ENCODE measurements at places on chromosomes 13 and 19.

DNA sequence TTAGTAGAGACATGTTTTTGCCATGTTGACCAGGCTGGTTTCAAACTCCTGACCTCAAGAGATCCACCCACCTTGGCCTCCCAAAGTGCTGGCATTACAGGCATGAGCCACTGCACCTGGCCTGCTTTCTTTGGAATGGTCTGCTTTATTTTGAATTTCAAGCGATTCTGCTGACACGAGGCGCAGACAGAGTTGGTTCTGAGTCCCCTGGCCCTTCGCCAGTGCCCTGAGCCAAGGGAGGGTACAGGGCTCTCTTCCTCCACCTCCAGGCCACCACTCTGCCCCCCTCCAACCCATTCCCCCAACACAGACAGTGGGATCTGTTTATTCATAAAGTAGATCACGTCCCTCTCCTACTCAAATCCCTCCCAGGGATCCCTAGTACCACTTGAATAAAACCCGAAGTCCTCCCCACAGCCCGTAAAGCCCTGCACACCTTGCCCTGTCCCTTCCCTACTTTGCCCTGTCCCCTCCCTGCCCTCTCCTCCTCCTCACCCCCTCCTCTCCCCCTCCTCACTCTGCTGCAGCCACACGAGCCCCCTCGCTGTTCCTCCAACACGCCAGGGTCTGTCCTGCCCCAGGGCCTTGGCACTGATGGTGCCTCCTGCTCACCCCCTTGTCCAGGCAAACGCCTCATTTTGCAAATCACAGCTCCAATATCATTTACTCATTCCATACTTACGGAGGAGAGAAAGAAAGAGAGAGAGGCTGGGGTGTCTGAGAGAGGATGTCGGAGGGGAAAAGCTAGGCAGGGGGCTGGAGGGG is 22.4 kb downstream of the ZNRF4 start:
- no peak for DNase-seq

DNA sequence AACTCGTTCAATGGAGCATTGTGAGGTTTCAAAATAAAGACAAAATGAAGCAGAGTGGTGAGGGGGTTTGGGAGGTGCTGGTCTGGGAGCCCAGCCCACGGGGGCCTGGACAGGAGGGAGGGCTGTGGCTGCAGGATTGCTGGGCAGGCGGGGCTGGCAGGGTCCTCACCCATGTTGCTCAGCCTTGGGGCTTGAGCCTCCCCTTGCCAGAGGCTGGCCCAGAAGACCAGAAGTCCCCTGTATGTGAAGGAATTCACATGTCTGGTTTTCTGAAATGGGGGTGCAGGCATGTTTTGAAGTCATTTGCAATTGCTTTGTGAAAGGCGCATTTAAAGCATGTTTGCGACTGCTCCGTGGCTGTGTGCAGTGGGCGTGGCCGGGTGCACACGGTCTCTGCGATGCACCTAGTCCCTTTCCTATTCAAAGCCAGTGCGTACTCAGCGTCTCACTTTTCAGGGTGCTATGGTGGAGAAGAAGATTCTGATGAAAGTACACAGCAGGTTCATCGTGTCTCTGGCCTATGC is 2.3 kb downstream of the GRK1 start:
- no peak for DNase-seq

- no peak for DNase-seq
Observed at GRCh38 chr19:13748169-13748828, 16.0 kb upstream of the MRI1 start.

GRCh38 chr19:47661161-47661560 is 52.1 kb upstream of the EHD2 start:
- DNase-seq: no peak
